NCI-H774 (cell line): ENCODE measurements at places on chromosomes 13 and 19.

GRCh38 chr19:47994209-47994802 is at the start of gene ELSPBP1:
Gene ELSPBP1 (plus strand): TSS chr19:47994632. CDS start chr19:48008668, 14,036 bp downstream.
- no peak for DNase-seq

GRCh38 chr13:112145551-112146360 is 78.8 kb downstream of the SOX1 start:
- DNase-seq = no peak

- no peak for DNase-seq
Observed at GRCh38 chr19:51127032-51127431, 2.3 kb downstream of the SIGLEC9 start.

DNA sequence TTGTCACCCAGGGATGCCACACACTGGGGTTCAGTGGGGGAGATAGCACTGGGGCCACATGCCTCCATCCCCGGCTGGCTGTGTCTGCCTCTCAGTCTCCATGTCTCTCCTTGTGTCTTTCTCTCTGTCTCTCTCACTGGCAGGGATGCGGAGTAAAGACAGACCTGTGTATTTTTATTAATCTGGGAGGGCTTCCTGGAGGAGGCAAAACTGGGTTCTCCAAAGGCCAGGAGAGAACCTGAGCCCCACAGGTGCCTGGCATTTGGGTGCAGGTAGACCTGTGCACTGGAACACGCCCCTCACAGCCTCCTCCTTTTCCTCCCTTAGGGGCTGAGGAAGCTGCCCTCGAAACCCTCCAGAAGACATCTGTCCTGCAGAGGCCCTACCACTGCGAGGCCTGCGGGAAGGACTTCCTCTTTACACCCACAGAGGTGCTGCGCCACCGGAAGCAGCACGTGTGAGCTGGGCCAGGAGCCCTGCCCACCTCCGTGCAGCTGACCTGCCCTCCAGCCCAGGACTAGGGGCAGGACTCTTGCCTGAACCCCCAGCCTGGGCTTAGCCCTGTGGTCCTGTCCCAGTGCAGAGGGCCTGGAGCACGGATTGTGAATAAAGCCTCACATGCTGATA is 32.7 kb downstream of the DHX34 start:
- no peak for DNase-seq

- no peak for DNase-seq
Observed at GRCh38 chr13:104809483-104809882, 1726.0 kb downstream of the EFNB2 start.

- no peak for DNase-seq
Observed at GRCh38 chr19:14112051-14112808, 5.3 kb downstream of the PRKACA start.

DNA sequence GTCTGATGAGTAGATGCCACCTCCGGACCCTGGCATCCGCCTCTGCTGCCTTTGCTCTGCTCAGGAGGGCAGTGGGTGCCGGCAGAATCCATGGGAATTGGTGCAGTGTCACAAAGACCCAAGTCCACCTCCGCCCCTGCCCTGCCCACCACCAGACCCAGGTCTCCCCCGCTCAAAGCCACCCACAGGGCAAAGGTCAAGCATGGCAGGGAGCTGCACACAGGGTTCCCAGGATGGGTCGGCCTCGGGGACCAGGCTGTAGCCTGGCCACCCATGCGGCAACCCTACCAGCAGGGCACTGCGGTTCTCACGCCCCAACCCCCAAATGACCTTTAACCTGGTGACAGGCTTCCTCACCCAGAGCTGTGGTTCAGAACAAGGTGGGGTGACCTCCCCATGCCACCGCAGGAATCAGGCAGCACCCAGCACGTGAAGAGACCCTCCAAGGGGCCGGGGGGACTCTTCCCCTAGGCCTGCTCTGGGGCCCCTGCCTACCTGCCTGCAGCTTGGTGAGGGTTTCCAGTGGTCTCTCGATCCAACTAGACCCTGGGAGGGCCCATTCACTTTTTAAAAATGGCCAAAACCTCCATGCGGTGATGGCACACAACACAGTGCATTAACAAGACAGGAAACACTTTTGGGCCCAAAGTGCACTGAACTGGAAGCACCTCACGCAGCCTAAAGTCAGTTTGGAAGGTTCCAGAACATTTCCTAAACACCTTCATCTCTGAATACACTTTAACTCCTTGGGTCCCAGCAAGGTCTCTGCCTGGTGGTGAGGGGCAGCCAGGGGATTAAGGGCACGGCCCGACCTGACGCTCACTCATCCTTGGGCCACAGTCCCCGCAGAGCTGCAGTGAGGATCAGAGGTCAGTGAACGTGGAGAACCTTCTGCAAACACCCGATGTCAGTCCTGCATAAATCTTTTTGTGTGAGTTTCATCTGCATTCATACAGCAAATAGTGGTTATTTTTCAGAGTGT is 11.0 kb downstream of the GAS6 start:
- no peak for DNase-seq

DNA sequence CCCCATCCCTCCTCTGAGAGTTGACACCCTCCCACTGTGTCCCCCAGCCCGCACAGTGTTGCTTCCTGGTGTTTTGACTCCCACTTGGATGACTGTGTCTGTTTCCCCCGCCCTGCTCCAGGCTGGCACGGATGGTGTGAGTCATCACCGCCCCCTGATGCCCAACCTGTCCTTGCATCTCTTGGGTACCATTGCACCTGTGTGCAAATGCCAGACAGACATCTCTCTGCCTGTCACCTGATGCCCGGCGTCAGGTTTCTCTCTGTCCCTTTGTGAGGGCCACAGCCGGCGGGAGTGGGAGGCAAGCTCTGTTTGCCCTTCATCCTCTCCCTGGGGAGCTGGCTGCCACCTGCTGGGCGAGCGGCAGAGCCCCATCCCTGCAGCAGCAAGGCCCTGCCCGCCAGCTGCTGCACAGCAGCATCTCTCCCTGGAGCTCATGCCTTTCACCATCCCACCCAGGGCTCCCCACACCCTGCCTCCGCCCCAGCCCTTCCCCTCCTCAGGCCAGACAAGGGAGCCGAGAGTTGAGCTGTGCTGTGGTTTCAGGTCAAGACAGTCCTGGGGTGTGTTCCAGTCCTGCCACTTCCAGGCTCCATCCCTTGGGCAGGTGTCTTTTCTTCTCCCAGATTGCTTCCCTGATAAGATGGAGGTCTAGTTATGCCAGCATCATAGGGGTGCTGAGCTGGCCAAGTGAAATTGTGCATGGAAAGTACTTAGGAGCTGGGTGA is 29.7 kb downstream of the NKPD1 start:
- peak; percentile 86 for DNase-seq

GRCh38 chr19:45769821-45770191 is 754 bp upstream of the SIX5 start:
- DNase-seq = no peak

DNA sequence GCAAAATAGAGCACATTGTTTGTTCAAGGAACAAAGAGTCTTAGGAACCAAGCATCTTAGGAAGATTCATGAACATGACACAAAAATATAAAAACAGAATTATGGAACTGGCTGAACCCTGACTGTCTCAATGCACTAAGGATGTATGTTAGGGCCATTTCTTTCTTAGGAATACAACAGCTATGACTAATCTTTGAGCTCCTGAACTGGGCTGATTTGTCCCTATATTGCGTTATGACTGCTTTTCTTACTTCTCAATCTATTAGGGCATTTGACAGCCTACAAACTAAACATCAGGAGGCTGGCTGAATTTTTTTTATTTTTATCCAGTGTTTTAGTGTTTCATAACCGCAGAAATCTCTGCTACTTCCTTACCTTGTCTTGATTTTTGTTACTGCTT is 211.2 kb downstream of the OXGR1 start:
- DNase-seq = no peak

GRCh38 chr13:27065582-27065981 is 106.0 kb downstream of the USP12 start:
- DNase-seq = no peak

GRCh38 chr13:73996569-73996968 is 137.6 kb downstream of the KLF12 start:
- DNase-seq = no peak

GRCh38 chr19:42269478-42270345 is 660 bp downstream of the CIC start:
- DNase-seq = no peak

DNA sequence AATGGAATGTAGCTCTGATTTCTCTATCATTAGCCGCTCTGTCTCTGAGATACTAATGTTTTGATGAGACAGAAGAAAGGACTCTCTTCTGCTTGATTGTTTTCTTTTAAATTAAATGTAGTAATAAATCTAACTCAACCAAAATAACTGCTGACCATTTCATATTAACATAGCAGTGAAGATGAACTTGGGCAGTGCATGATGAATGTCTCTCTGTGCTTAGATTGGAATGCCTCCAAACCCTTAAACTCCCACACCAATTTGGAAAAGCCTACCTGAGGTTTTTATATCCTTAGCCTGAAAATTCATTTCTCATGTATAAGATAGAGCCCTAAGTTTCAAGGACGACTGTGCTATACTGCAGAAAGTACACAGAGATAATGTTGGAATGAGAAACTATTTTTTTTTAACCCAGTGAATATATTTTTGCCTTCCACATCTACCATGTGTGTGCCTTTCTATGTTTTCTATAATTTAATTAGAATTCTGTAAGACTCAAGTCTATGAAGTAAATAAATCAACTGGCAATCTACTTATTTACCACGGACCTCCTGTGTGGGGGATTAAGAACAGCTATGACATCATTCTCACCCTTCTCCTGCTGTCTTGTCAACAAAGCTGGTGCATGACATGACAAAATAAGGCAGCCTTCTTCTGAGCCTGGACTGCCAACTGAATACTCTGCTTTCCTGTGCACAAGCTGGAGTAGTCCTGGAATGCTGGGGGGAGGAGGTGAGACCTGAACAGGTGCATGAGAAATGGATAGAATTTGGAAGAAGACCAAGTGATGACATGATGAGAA is 155.5 kb downstream of the FGF9 start:
- no peak for DNase-seq

GRCh38 chr13:67043901-67044300 is 186.2 kb downstream of the PCDH9 start:
- DNase-seq = no peak

- no peak for DNase-seq
Observed at GRCh38 chr13:51257187-51257586, 35.0 kb downstream of the FAM124A start.

DNA sequence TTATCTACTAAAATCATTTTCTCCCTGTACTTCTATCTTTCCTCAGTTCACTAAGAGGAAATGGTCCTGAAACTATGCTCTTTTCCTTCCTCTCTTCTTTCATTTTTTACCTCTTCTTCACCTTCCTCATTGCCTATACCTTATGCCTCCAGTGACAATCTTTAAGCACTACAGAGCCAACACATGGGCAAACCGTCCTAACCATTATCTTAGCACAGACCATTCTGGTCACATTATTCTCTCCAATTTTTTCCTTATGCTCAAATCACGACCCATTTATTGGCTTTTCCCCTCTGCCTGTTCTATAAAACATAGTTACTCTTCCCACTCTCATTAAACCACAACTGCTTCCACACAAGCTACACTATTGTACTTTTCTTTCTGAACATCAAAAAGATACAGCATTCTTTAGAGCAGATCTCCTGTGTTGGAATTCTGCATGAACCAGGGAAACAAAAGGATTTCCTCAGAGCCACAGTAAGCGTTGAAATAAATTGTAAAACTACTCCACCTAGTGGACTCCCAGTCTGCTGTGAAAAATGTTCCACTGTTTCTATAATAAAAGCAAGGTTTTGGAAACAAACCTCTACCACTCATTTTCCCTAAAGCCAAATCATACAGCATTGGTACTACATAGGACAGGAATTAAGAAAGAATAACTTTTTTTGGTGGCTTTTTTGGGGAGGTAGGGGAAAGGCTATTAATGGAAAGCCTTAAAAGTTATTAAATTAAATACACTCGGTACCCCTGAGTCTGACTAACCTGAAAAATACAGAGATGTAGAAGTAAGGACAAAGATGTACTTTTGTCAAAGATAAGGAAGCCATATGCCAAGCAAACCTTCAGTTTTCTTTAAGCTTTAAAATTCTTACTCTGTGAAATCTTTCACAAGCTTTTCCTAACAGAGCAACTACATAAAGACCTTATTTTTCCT is 19.5 kb downstream of the NUFIP1 start:
- peak; percentile 8 for DNase-seq

GRCh38 chr13:93304868-93305613 is 78.4 kb downstream of the GPC6 start:
- no peak for DNase-seq

- no peak for DNase-seq
Observed at GRCh38 chr19:30004403-30004802, 62.4 kb downstream of the URI1 start.

DNA sequence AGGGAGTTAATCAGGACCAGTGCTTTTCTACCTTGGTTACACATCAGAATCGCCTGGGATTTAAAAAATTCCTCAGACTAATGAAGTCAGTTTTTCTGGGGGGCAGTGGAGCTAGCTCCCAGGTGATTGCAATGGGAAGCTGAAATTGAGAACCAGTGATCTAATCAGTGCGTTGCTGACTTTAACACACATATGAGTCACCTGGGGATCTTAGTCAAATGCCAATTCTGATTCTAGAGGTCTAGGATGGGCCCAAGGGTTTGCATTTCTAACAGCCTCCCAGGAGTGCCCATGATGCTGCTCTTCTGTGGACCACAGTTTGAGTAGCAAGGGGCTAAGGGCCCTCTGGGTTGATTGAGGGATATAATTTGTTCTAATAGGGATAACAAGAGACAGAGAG is 54.5 kb downstream of the KL start:
- DNase-seq = no peak

GRCh38 chr19:30123611-30124010 is 181.6 kb downstream of the URI1 start:
- no peak for DNase-seq

GRCh38 chr19:3721131-3721886 is 13.1 kb downstream of the TJP3 start:
- DNase-seq = peak; percentile 96
